Spinal cord (tissue), 10 donors: ENCODE measurements at places on chromosomes 6 and 20.
A peak's percentile ranks its signal among the peaks of the same experiment; 100 is the strongest.

GRCh38 chr6:126944512-126944911 lies 174.0 kb upstream of the RSPO3 start:
- DNase-seq, result no peak

DNA sequence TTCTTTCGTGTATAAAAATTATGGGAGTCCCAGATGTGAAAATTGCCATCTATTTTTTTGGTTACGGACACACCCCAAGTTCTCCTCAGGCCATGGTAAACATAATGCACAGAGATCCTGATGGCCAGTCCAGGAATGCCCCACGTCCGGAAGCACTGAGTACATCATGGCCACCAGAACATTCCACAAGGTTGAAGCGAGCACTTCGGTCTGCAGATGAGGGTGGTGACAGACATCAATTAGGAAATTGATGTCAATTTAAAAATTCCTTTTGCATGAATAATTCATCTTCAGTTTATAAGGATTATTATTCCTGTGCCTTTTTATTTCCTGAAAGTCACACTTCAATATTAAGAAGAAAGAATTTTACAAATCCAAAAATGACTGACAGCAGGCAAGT lies 13.2 kb upstream of the EXOC2 start:
- DNase-seq, result no peak

- DNase-seq, result no peak
These were observed 36.5 kb upstream of the MLN start for GRCh38 chr6:33840048-33840926.

DNA sequence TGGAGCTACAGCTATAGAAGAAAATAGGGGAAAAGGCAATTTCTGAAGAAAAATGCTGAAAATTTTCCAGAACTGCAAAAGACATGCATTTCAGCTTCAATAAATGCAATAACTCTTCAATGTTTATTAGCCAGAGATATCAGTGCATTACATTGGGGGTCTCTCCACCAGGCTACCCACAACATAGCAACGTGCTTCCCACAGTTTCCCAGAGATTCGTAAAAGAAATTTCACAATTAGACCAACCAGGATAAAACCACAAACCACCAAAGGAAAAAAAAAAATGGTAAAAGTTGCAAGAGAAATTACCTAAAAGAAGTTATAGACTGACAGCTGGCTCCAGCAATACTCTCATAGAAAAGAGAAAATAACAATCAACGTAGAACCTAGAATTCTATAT lies 16.0 kb downstream of the LY86 start:
- DNase-seq, result no peak

DNA sequence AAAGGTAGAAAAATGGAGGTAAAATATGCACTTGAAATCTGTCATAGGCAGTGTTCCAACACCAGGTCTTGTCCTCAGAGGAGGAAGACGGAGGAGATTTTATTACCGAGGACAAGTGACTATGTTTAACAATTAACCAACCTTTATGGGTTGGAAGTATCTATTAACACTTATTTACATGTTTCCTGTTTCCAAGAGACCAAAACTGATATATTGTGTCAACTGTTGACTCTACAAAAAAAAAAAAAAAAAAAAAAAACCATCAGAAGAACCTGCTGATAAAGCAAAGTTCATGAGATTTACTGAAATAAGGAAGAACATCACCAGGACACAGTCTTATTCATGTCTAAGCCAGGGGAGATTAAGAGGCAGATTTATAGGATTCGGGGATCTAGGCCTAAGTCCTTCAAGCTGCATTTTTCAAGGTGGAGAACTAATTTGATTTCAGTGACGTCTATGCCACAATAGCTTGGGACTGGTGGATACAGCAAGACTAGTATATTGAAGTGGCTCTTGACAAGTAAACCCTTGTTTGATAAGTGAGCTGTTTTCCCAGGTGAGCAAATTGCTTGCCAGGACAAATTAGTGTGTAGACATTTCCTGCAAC lies 126.6 kb upstream of the NAA20 start:
- no peak for DNase-seq

DNA sequence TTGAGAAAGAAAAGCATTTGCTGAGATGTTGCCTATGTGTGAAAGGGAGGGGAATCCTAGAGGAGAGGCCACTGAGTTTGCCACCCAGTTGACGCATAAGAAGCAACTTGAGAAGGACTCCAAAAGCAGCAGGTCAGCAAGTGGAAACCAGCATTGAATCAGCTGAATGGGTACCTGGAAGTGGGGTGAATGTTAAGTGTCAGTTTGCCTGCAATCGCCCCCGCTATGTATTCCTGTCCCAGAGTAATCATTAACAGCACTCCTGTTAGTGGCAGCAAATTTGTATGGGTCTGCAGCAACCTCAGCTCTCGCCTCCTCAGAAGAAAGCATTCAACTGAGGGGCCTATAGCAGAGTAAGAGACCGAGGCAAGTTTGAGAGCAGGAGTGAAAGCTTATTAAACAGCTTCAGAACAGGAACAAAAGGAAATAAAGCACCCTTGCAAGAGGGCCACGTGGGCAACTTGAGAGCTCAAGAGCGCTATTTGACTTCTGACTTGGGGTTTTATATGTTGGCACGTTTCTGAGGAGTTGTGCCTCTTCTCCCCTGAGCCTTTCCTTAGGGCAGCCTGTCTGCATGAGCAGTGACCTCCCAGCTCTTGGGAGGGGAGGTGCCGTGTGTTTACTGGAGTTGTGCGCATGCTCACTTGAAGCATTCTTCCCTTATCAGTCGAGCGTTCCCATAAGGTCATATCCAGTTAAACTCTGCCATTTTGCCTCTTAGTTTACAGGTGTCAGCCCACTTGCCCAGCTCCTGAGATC lies 122.6 kb upstream of the PHACTR1 start:
- DNase-seq, result no peak

GRCh38 chr20:23052904-23053303 lies 3.4 kb upstream of the THBD start:
- no peak for DNase-seq

DNA sequence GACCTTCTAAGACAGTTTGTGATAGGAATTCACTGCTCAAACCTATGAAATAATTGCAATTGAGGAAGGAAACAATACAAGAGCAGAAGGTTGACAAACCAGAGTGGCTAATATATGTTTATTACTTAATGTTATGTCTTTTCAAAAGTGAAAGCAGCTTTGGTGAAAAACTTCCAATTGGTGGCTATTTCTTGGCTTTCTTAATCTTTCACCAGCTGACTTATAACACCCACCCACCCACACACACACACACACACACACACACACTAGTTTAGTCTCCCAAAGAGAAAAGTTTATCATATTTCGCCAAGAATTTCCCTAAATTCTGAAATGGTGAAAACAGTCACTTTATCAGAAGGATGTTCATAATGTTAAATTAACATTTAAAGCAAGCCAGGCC lies 583.5 kb downstream of the EYS start:
- no peak for DNase-seq

GRCh38 chr6:35781290-35781689 lies 471 bp downstream of the CLPSL1 start:
- no peak for DNase-seq

DNA sequence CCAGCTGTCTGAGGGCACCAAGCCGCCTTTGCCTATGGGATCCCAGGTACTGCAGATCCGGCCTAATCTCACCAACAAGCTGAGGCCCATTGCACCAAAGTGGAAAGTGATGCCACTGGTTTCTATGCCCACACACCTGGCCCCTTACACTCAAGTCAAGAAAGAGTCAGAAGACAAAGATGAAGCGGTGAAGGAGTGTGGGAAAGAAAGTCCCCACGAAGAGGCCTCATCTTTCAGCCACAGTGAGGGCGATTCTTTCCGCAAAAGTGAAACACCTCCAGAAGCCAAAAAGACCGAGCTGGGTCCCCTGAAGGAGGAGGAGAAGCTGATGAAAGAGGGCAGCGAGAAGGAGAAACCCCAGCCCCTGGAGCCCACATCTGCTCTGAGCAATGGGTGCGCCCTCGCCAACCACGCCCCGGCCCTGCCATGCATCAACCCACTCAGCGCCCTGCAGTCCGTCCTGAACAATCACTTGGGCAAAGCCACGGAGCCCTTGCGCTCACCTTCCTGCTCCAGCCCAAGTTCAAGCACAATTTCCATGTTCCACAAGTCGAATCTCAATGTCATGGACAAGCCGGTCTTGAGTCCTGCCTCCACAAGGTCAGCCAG lies 283.0 kb downstream of the TSHZ2 start:
- DNase-seq, result no peak

DNA sequence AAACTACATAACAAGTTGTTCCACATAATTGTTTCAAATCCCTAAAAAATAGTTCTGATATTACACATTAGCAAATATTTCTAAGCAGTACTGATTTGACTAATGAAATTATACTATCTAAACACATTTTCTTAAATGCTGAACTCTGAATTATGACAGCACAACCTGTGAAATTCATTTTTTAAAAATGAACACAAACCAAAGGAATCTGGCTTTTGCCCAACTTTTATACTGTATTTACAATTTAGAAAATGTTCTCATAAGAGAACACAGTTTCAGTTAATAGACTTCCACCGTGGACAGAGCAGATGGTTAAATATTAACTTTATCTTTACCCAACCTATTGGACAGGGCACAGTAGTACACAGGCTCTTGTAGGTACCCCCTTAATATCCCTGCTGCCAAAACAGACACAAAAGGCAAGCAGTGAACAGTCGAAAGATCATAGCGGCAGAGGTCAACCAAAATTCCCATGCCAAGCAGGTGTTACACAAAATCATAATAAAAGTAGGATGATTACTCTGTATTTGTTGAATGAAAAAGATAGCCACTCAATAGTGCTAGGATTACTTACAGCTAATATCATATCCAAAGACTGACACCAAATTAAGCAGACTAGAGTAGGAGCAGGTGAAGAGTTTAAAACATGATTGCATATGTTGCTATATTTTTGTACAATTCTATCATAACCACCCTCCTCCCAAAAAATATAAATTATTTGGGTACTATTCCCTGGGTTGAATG lies 122.5 kb downstream of the RNGTT start:
- DNase-seq, result no peak

GRCh38 chr20:57412347-57413029 lies 21.3 kb downstream of the RBM38 start:
- DNase-seq, result no peak

GRCh38 chr6:82492134-82492533 lies 128.5 kb downstream of the TPBG start:
- no peak for DNase-seq

DNA sequence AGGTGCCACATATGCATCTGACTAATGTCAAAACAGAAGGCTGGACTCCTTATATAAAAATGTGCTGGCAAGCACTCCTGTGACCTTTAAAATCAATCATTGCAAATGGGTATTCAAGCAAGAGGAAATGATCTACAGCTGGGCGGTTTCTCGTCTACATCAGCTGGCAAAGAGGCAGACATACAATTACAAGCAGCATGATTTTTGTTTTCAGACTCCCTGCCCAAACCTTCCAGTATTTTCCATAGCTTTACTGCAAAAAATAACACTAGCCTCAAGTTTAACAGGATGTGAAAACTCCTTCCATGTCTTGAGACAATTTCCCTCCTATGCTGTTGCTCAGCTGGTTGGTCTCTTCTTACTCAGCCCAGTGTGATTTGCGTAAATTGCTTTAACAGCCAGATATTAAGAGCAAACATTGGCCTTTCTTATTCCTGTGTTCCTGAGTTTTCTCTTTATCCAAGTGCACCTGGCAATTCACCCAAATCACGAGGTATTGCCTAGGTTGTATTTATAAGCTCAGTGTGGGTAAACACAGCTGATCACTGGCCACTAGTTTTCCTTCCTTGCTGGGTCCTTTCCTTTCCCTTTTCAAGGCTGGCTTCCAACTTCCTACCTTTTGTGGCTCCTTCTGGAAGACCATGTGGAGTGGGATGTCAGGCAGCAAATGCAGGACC lies 130.4 kb downstream of the MOXD1 start:
- peak; percentile 4 for DNase-seq

- no peak for DNase-seq
These were observed 24.8 kb upstream of the DYNLRB1 start for GRCh38 chr20:34491226-34491931.

DNA sequence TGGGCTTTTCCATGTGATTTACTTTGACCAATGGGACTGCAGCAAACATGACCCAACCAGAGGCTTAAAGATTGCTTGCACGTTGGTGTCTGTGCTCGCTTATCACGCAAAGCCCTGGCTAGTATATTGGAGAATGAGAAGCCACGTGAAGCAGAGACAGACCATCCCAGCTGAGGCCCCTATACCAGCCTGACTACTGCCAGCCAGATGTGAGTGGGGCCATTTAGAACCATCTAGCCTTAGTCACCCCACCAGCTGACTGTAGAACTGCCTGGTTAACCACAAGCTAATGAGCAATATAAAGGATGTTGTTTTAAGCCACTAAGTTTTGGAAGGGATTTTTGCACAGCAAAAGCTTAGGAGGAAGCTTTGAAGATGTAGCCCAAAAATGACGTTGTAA lies 74.5 kb downstream of the MACROD2 start:
- DNase-seq, result no peak

DNA sequence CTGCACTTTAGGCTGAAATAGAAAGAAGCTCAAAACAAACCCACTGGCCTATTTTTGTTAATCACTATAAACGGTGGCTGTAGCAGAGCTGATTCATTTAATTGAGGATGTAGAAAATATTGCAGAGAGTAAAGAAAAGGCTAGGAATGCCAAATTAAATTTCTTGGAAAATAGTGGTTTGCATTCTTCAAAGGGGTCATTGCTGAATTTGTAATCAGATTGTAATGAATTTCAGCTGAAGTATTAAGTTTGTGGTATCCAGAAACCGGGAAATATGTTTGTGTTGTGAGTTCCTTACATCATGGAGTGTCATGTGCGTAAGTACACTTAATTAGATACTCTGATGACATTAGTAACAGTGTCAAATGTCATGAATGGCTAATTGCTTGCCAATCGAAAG lies 203.0 kb downstream of the SAMD5 start:
- no peak for DNase-seq

DNA sequence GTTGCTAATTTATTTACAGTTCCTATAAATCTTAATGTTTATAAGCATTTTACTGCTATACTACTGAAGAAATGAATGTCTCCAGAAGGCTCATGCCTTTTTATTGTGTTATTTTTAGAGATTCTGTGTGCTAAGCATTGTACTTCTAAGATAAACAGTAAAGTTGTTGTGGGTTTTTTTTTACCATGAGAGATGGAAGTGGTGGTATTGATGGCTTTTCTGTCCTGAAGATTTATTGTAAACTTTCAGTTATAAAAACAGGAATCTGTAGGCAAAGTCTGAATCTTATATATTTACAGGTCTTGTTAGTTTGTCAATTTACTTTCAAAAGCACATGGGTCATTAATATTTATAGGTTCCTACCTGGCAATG lies 246.9 kb downstream of the TMEM242 start:
- no peak for DNase-seq

GRCh38 chr20:47821481-47822100 lies 36.3 kb upstream of the SULF2 start:
- DNase-seq, result no peak
